ENCODE measurements at places on chromosomes 2 and 18. TPM values are rescaled to one million over a fixed set of nuclear protein-coding genes. Genes with fewer than 3 reads are reported as not detected.

The CYP27C1 gene
- 3.8 TPM for total RNA-seq

The CPLX4 gene
- total RNA-seq, result 0.12 TPM

The TLX2 gene
- total RNA-seq, result not detected

The SERPINB5 gene
- total RNA-seq, result not detected

The CABYR gene
- total RNA-seq, result 12.0 TPM

The SPP2 gene
- not detected for total RNA-seq

The HRH4 gene
- not detected for total RNA-seq

The SDC1 gene
- 27.5 TPM for total RNA-seq

The EGR4 gene
- total RNA-seq, result not detected

DNA sequence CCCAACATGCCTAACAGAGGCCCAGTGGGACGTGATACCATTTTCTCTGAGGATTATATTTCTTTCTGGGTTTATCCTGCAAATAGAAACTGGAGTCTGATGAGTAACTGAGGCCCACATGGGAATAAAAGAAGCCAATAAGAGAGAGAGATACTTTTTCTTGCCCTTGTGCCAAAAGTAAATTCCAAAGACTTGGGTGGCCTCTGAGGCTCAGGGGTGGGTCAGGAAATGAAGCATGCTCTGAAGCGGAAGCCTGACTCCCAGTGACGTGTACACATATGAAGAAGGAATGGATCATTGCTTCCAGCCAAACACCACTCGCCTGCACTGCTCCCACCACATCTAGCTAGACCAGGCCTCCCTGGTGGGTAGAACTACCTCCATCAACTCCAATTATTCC is 273.6 kb upstream of the NCKAP5 start:
- no peak for DNase-seq

- no peak for DNase-seq
Measured at GRCh38 chr2:199760574-199760973, 90.4 kb downstream of the FTCDNL1 start.

DNA sequence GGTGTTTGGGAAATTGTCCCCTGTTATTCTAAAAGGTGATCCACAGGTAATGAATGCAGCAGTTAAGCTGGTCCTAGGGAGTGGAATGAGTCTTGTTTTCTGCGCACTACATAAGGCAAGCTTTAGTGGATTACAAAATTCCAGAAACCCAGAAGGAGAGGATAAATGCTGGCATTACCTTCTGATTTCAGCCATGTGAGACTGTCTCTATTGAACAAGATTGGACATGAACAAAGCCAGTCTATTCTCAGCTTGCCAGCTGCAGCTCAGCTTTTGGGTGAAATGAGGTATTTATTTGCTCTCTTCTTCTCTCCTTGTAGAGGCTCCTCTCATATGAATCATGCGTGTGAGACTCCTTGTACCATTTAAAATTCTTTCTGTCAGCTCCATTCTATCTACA is 944.9 kb downstream of the CNTNAP5 start:
- DNase-seq, result no peak

- no peak for DNase-seq
Measured at GRCh38 chr2:213848631-213849030, 562.2 kb upstream of the VWC2L start.

DNA sequence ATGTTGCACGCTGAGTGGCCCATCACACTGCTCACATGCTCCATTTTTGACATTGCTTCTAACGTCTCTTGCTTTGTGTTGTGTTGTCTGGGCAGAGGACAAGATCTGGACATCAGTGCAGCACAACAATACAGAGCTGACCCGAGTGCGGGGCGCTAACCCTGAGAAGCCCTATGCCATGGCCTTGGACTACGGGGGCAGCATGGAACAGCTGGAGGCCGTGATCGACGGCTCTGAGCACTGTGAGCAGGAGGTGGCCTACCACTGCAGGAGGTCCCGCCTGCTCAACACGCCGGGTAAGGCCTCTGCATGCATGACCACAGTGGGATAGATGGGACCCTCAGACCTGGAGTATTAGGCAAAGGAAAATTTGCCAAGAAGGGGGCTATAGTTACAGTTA is 622.6 kb downstream of the CNTNAP5 start:
- DNase-seq, result no peak

DNA sequence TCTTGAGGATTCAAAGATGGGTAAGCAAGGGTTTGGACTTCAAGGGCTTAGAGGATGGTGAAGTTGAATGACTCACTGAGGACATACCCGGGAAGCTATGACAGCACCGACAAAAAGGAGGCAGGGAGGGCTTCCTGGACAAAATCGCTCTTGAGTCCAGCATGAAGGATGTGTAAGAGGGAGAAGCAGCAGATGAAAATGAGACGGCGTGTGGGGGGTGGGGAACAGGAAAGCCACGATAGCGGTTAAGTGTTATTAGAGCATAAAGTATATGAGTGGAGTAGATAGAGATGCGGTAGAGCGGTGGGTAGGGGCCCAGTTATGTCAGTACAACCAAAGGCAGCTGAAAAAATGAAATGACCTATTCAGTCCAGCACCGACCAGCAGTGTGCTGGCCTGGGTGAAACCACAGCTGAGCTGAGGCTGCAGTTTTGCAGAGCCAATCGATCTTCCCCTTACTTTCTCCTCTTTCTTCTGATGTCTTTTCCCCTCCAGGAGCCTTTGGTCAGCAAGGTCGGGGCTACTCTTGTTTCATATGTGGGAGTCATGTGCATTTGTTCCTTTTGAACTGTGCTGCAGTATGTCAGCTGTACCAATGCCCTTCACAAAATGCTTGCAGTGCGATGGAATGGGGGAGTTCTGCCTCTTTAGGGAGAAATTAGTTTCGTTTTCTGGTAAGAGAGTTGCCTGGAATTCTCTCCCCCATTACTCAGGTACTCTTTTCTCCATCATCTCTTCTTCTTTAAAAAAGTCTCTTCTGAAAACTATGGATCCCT is 2.0 kb upstream of the THUMPD2 start:
- no peak for DNase-seq

- DNase-seq, result no peak
Measured at GRCh38 chr18:35158728-35159450, 81.9 kb upstream of the ZNF397 start.

GRCh38 chr2:70638561-70638960 is 84.9 kb upstream of the TGFA start:
- no peak for DNase-seq

DNA sequence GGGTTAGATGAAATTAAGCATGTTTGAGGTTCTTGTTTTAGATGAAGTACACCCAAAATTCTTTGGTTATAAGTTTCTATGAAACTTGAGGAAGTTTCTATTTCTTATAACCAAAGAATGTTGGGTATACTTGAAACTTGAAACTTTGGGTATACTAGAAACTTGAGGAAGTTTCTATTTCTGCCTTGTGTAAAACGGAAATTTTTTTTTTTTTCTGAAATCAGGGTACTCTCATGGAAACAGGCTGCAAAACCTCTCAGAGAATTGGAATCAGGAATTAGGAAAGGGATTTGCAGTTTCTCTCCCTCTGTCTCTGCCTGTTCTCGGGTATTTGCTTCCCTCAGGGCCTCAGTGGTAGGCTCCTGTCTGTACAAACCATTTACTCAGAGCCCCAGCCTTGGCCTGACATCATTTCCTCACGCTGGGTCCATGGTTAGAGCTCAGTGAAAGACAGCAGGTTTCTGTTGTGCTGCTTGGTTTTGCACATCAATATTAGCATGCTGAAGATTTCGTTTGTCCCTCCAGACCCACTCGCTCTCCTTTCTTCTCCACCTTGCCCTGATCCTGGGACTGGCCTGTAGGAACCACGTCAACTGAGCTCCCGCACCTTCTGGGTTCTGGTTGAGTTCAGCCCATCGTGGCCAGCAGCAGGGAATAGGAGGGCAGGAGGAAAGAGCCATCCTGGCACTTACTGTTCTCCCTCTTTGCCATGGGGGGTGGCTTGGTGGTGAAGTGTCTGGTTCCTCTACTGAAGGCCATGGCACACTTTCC is 106.4 kb downstream of the POLR1A start:
- no peak for DNase-seq

- DNase-seq, result no peak
Measured at GRCh38 chr2:186427970-186428369, 58.1 kb upstream of the ZC3H15 start.

GRCh38 chr2:164850235-164850634 is 8.6 kb upstream of the COBLL1 start:
- DNase-seq, result no peak

- DNase-seq, result peak; percentile 56
Measured at GRCh38 chr18:76490670-76491472, 4.2 kb downstream of the ZNF516 start.

- no peak for DNase-seq
Measured at GRCh38 chr2:68653538-68653982, 10.2 kb downstream of the PROKR1 start.

DNA sequence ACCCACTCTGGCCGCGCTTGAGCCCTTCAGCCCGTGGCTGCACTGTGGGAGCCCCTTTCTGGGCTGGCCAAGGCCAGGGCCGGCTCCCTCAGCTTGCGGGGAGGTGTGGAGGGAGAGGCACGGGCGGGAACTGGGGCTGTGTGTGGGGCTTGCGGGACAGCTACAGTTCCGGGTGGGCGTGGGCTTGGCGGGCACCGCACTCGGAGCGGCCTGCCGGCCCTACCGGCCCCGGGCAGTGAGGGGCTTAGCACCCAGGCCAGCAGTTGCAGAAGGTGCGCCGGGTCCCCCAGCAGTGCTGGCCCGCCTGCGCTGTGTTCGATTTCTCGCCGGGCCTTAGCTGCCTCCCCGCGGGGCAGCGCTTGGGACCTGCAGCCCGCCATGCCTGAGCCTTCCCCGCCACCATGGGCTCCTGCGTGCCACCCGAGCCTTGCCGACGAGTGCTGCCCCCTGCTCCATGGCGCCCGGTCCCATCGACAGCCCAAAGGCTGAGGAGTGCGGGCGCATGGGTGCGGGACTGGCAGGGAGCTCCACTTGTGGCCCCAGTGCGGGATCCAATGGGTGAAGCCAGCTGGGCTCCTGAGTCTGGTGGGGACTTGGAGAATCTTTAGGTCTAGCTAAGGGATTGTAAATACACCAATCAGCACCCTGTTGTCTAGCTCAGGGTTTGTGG is 173.7 kb upstream of the FIGN start:
- DNase-seq, result no peak

DNA sequence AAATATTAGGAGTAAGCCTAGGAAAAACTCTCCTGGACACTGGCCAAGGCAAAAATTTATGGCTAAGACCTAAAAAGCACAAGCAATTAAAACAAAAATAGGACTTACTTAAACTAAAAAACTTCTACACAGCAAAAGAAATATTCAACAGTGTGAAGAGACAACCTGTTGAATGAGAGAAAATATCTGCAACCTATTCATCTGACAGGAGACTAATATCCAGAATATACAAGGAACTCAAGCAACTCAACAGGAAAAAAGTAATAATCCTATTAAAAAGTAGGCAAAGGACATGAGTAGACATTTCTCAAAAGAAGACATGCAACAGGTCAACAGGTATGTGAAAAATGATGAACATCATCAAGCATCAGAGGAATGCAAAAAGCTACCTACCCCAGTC is 431.1 kb downstream of the ZEB2 start:
- no peak for DNase-seq

- peak; percentile 95 for DNase-seq
Measured at GRCh38 chr18:11908182-11909060, at the start of gene MPPE1. Gene MPPE1 (minus strand): TSS chr18:11908317. CDS start chr18:11897264, 11,053 bp downstream.

GRCh38 chr2:191936882-191937405 is 90.1 kb upstream of the CAVIN2 start:
- no peak for DNase-seq

- no peak for DNase-seq
Measured at GRCh38 chr2:187415449-187415848, 32.6 kb downstream of the CALCRL start.

DNA sequence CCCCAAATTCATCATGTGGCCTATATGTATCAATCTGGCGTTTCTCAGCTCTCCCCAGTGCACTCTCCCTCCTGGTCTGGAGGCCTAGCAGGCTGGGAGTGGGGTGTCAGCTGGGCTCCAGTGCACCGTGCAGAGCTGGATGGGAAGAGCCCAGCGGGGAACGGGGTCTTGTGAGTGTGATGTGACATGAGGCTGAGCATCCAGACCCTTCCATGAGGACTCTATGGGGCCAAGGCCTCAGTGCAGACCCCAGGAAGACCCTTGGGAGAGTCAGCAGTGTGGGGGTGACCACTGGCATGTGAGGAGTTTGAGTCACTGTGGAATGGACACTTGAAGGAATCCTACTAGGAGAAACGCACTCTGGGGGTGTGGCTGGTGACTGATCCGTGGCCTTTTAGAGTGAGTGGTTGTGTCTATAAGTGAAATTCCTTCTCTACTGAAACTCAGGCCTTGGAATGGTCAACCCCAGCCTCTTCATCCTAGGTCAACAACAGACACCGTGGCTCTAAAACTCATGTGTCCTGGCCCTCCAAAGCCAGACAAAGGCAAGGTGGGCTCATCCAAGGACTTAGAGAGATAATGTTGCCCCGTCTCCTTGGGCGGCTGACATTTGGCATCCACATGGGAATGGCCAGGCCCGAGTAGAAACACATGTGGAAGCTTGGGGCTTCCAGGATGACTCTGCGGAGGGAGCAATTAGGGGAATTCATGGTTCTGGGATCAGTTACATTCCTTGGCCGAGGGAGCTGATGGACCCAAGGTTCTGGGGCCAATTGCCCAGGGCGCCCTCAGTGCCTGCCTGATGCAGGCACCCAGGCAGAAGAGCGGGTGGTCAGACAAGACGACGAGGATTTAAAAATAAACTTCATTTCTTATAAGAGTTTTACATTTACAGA is 156.0 kb upstream of the TWIST2 start:
- DNase-seq, result no peak

DNA sequence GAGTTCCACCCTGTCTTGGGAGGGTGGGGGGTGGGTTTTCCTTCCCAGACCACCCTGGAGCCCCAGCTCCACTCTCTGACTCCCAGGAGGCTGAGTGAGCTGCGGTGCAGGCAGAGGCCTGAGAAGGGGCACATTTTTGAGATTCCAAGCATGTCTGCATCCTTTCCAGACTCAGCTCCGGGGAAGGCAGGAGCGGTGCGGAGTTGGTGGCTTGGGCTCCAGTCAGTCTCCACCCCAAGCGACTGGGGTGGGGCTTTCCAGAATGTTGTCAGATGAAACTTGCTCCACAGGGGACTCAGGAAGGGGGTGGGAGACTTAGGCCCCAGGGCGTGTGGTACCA is 44.2 kb upstream of the HS6ST1 start:
- DNase-seq, result peak; percentile 90

DNA sequence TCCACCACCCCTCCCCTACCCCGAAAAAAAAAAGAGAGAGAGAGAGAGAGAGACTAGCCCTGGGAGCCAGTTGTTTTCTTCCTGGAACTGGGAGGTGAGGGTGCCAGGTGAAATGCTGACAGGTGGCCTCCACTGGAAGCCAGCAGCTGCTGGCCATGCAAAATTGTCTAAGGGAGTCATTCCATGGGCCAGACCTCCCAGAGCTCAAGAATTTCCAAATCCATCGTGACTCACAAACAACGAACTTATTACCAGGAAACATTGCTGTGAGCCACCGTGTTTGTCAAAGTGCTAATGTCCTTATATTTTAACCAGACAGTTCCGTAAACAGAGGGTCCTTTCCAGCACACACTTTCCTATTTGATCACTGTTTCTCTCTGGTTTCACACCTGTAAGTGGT is 68.5 kb upstream of the PID1 start:
- no peak for DNase-seq

DNA sequence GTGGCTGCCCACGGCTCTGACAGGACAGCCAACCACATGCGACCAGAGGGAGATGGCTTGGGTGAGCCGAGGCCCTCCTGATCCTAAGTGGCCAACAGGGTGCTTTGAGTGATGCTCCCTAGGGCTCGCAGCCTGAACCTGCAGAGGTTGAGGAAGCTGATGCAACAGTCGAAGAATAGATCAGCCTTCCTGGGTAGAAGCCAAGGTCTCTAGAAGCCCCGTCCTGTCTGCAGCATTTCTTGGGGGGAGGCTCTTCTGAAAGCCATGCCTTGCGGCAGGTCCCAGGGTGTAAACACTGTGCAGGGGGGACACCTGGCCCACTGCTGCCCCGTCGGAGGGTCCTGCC is 136.4 kb downstream of the HDAC4 start:
- no peak for DNase-seq

GRCh38 chr2:157312866-157313486 is 12.6 kb downstream of the ERMN start:
- DNase-seq, result no peak
